Stimulated activated CD8-positive, alpha-beta memory T cell treated with anti-CD3 and anti-CD28 coated beads, Interleukin-7, amount 100 ng/mL, for 4 hours (primary cell): ENCODE measurements at places on chromosomes 6 and 20.
A peak's percentile ranks its signal among the peaks of the same experiment; 100 is the strongest.

- no peak for DNase-seq
These were observed 1104.6 kb upstream of the MAP3K7 start for GRCh38 chr6:91691449-91691848.

DNA sequence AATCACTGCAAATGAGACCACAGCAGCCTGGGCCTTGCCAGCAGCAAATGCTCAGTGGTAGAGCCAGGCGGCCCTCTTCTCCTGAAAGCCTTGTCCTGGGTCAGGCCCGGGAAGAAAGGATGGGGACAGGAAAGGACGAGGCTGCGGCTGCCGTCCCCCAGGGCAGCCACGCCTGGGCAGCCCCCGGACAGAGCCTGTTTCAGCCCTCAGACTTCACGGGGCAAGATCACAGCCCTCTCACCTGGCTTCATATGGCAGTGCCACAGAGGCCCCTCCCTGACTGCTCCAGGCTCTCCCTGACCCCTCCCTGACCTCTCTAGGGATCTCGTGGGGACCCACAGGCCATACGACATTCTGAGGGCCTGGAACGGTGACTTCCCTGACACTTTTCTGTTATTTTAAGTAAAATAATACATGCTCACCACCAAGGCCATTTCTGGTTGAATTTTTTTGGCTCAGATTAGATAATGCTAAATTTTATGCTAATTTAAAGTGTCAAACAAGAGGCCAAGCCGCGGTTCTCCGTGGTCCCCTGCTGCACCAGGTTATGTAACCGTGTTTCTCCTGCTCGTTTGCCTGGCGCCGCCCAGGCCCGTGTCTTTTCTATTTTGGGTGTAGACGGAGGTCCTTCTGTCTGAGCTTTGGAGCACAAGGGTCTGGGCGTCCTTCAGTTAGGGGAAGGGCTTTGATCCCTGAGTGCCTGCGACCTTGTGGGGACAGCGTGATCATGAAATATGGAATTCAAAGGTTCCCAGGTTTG, 59.9 kb upstream of the BHLHE23 start:
- DNase-seq = no peak

DNA sequence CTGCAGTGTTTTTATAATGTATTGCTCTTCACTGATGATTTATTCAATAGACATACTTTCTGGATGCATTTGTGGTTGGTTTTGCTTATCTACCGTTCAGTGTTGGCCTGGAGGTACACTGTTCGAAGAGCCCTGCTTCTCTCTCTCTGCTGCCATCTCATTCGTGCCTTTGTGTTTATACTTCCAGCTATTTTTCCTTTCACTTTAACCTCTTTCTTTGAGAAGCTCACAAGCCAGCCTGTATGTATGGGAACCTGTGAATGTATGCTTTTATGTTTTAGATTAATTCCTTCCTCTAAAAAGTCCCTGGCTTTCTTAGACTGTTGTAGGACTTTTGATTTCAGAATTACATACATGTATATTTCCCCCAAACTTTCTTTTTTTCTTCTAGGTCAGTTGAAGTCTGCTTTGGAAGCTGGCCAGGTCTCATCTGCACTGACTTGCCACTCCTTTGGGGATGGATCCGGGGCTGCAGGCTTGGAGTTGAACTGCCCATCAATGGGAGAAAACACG, 83.0 kb downstream of the SCAND1 start:
- no peak for DNase-seq

- no peak for DNase-seq
These were observed 48.3 kb downstream of the PRND start for GRCh38 chr20:4770026-4770425.

- no peak for DNase-seq
These were observed 506.1 kb upstream of the ID4 start for GRCh38 chr6:19331089-19331488.

DNA sequence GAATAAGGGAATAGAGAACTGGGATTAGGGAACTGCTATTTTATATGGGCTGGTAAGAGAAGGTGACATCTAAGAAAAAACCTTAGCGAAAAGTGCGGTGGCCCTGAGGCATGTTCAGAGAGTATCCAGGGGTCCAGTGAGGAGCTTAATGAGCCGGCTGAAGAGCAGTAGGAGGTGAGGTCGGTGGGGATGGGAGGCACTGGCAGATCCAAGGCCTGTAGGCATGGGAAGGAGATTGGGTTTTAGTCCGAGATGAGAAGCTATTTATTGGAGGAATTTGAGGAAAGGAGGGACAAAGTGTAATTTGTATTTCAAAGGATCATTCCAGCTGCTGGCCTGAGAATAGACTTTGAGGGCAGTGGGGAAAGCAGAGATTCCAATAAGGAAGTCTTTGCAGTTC, 123.8 kb downstream of the QKI start:
- DNase-seq = no peak

GRCh38 chr6:143059663-143060353, 881 bp upstream of the AIG1 start:
- no peak for DNase-seq

- DNase-seq = no peak
These were observed 5.0 kb upstream of the HSPA12B start for GRCh38 chr20:3727401-3728021.

DNA sequence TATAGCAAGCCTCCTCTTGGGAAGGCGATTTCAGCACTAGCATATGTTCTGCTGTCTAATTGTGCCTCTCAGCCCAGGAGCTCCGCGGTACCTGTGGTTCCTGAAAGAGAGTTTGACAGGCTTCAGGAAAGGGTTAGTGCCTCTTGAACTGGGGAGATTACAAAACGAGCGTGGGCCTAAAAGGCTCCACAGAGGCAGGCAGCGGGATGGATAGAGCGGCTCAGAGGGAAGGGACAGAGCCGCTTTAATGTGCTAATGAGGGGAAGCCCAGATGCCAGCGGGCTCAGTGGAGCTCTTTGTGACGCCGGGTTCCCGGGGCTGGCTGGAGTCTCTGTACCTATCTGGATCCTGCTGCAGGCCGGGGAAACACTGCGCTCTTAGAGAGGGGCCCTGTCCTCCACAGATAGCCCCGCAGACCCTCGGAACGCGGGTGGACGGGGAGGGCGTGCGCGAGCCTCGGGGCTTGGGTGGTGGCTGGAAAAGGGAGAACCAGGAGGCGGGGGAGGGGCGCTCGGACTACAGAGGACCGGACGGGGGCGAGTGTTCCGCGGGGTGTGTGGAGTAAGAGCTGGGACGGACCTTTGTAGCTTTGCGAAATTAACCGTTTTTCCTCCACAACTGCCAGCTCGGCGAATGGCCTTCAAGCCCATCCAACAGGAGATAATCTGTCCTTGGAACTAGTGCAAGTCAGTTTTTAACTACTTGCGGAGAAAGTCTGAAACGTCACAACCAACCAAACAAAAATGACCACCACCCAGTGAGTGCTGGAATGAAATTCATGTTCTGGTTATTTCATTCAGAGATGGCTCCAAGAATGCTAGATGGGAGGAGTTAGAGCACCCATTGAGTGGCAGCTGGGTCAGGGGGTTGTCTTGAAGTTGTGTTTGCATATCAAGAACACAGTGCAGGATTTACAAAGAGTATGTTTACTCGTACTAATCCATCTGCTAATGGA, 13.0 kb downstream of the SLC35F1 start:
- no peak for DNase-seq

GRCh38 chr20:37564388-37565133, 36.9 kb upstream of the BLCAP start:
- DNase-seq = peak; percentile 2

DNA sequence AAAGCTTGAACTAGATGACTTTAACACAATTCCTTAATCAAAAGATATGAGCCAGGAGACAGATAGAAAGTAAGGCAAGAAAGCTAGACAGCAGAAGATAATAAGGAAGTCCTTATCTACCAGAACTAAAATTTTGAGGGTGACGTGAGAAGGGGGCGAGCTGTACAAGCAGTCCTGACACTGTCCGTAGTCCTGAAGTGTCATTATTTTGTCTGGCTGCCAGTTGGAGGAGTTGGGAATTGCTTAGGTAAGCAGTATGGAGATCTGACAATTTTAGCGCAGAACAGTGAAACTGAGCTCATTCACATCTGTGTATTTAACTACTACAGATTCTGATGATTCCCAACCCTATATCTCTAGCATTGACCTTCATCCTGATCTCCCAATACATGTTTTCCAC, 25.8 kb upstream of the CEP85L start:
- DNase-seq = no peak

DNA sequence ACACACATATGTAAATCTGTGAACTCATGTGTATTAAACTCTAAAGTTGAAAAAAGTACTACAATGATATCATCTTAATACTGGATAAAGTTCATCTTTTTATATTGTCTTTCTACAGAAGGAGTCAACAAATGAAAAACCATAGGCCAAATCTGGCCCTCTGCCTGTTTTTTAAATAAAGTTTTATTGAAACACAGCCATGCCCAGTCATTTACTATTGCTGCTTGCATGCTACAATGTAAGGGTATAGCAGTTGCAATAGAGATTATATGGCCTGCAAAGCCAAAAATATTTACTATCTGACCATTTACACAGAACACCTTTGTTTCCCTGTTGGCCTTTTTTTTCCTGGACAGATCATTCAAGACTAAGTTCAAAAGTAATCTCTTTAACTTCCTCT, 374.6 kb upstream of the ARID1B start:
- DNase-seq = no peak

DNA sequence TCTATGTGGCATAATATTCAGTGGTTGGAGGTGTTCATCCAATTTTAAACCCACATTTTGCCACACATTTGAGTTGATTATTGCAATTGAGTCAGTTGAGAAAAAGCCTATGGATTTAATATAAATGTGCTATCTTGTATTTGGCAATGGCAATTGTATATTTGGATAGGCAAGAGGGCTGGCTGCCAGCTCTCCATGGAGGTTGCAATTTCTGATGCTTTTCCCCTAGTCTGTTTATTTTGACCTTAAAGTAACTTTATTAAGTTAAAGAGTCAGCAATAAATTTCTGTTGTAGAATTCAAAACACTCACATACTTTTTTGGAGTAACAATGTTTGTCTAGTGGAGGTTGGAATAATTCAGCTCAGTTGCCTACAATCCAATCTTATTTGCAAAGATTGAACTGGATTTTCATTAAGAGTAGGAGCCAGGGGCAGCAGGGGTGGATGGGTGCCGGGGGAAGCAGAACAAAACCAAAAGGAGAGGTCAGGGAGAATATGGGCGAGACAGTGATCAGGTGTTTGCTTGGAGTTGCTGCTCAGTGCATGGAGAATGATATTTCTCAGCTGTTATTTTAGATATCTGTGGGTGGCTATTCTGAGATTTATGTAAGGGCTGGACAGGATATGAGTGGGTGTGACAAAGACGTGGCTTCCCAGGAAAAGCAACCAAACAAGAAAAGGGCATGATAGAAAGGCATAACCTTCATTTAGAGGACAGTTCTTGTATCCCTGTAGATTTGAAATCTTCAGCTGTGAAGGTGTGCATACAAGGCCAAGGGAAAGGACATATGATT, 163.0 kb downstream of the HDGFL1 start:
- DNase-seq = no peak

DNA sequence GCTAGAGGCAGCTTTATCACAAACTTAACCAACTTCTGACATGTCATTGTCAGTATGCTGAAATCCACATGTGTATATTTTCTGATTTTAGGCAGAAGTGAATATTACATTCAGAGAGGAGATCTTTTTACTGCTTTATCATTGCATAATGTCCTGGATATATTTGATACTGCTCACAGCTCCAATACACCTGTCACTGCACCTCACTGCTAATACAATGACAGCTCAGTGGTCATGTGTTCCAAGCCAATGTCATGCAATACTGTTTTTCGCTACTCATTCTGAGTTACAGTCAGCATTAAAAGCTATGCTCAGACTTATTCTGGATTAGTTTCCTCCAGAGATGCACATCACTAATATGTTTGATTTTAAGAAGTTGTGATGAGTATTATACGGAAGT, 1604.6 kb downstream of the HACE1 start:
- no peak for DNase-seq

DNA sequence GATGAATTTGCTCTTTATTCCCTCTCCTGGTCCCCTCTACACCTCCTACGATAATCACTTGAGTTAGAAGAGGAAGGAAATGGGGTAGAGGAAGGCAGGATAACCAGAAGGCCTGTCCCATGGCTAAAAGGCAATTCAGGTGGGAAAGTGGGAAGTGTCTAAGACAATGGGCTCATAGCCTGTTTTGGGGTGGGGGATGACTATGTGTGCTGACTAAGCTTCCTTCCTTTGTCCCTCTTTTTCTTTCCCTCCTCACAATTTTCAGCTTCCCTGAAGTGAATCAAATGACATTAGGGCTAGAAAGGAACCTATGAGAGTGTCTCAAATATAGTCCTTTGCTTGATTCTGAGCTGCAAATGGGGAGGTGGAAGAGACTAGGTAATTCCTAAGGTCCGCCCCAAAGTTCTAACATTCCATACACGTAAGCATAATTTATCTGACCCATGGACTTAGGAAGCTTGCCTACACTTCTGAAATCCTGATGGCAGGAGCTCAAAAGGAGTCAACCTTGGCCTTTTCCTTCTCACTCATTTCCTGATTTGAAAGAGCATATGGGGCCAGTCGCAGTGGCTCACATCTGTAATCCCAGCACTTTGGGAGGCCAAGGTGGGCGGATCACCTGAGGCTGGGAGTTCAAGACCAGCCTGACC, 24.3 kb downstream of the EDEM2 start:
- DNase-seq = no peak

DNA sequence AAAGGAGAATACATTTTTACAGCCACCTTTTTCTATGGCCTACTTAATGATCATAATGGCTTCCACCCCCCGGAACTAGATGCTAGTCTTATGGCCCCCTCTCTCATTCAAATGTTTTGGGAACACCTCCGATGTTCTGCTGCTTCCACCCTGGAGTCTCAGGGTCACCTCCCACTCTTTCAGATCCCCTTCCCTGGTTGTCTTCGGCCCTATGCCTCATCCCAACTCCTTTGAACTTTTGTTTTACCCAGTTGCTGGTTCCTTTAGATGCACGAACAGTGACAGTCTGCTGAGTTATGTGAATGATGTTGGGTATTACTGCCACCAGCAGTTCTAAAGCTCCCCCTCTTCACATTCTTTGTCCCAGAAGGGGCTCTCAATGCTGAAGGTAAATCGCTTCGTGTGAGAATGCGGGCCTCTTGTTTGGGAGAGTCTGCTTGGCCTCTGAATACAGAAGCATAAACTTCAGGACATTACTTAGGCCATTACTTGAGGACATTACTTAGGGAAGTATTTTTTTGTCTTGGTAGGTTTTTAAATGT, 309.1 kb downstream of the SOX4 start:
- no peak for DNase-seq

GRCh38 chr20:11372876-11373790, 544.6 kb upstream of the BTBD3 start:
- no peak for DNase-seq

GRCh38 chr6:142561511-142562265, 259.9 kb downstream of the ADGRG6 start:
- DNase-seq = no peak

GRCh38 chr20:40536808-40537207, 152.2 kb downstream of the MAFB start:
- no peak for DNase-seq
